Stimulated activated CD4-positive, alpha-beta T cell treated with anti-CD3 and anti-CD28 coated beads, Interleukin-15, amount 100 ng/mL, for 1 hour (primary cell): ENCODE measurements at places on chromosomes 12 and 14.

DNA sequence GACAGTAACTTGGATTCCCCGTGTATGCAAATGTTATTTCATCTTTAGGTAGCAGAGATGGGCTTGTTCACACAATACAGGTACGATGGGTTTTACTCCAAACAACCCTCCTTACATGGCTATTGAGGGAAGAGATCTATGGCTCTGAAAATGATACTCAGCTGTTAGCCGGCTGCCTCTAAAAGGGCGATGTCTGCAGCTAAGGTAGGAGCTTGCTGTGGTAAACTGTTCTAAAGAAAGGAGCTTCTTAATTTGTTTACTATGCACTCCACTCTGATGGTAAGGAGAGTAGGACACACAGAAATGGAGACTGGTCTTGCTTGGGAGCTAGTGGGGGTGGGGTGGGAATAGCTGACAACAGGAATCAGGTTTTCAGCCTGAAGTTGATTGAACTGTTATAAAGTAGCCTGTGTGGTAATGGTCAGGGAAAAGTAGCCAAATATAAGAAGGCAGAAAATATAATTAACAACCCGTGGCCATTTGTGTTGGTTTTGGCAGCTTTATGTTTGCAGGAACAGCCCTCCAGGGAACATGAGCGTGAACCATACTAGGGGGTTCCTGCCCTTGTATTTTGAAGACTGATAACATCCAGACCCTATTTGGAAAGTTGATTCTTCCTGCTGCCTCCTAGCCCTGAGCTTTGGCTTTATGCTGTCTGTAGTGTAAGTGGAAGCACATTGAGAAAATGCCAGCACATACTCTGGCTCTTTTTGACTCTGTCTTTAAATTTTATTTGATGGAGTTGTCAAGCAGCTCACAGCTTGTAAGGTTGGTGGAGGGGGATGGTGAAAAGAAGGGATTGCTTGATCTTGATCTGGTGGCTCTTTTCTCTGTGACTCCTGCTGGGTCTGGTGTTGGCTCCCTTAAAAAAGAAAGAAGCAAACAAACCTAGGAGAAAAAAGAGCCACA is 929.8 kb downstream of the DIO2 start:
- DNase-seq: no peak

GRCh38 chr12:95966287-95966870 is 23.2 kb downstream of the AMDHD1 start:
- DNase-seq: no peak

GRCh38 chr12:5083955-5084849 is 40.5 kb downstream of the KCNA5 start:
- no peak for DNase-seq

DNA sequence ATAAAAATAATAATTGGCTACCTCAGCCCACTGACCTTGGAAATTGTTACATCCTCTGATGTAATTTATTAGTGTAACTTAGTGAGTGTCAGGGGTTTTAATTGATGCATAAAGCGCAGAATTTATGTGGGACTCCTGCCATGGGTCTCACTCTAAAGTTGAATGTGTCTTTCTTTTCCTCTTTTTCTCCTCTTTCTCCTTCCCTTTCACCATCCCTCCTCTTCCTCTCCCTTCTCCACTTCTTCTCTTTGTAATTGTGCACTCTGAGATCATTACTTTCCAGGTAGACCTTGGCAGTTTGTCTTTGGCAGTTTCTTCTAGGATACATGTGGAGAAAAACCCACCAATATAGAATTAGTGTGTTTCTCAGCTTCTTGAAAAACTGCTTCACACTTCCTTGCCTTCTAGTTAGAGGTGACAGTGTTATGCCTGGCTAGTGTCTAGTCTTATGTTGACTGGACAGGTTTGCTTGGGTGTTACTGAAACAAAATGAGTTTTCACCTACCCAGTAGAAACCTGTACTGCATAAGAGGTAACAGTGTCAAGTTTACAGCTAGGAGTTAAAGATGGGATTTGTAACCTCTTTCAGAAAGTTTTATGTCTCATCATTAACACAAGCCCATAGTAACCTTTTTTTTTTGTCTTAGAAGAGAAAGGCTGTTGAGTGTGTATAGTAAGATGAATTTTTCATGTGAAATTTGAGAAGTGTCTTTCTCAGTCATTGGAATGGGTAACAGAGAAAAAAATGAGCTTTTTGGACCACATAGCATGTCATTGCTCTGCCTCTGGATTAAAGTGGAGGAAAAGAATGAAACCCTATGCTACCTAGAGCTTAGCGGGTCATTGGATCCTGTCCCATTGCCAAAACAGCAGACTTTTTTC is 18.6 kb downstream of the PELI2 start:
- DNase-seq: no peak

DNA sequence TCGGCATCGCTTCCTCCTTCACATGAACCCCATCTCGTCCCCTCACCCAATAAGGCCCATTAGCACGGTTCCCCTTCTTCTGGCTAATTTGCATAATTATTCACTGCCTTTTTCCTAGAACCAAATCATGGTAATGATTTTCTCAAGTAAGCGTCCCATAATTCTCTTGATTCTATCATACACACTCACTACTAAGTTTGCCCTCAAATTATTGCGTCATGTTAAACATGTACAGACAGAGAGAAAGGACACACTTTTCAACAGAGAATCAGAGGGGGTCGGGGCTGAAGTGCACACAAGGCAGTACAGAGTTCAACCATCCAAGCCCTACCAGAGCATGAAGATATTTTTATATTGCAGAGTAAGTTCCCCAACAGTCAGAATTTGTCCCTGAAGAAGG is 256.6 kb downstream of the FOXN3 start:
- DNase-seq: no peak

GRCh38 chr12:129819391-129819790 is 84.4 kb downstream of the TMEM132D start:
- no peak for DNase-seq

DNA sequence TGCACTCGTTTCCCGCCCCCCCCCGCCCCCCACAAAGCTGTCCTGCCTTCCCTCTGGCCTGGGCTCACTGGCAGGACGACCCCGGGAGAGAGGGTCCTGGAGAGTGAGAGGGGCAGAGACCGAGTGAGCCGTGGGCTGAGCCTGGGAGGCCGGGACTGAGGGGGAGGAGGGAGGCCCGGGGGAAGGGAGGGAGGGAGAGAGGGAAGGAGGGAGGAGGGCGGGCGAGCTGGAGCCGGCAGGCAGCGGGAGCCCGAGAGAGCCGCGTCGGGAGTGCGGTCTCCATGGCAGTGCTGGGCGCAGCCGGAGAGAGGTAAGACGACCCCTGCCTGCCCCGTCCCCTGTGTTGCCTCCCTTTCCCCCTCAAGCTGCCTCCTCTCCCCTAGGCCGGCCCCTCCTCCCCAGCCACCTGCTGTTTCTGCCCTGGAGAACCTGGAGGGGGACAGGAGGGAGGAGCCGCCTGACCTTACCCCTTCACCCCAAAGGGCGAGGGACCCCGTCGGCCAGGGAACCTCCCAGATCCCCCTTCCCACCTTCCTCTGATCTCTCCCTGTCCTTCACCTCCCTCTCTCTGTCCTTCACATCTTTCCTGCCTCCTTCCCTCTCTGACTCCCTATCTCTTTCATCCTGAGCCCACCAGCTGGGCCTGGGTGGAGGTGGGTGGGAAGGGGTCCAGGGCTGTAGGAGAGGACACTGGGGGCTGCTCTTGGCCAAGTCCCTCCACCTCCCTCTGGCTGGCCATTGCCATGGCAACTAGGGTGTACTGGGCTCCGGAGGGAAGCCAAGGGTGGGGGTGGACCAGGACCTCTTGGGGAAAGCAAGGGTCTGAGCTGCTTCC is at the start of gene GPR162:
GPR162 (plus strand) TSS at position 231 of the 835 bp plus-strand sequence. CDS start 2,078 bp downstream, outside the sequence.
- no peak for DNase-seq

DNA sequence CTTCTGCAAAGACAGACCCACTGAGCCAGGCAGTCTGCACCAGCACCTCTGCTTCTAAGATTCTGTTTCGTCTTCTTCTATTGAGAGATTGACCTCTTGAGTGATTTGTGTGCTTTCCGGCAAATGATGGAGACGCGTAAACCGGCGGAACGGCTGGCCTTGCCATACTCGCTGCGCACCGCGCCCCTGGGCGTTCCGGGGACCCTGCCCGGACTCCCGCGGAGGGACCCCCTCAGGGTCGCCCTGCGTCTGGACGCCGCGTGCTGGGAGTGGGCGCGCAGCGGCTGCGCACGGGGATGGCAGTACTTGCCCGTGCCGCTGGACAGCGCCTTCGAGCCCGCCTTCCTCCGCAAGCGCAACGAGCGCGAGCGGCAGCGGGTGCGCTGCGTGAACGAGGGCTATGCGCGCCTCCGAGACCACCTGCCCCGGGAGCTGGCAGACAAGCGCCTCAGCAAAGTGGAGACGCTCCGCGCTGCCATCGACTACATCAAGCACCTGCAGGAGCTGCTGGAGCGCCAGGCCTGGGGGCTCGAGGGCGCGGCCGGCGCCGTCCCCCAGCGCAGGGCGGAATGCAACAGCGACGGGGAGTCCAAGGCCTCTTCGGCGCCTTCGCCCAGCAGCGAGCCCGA is 703 bp downstream of the ASCL4 start:
- DNase-seq: no peak

GRCh38 chr14:89466944-89467343 is 49.9 kb upstream of the FOXN3 start:
- DNase-seq: no peak

DNA sequence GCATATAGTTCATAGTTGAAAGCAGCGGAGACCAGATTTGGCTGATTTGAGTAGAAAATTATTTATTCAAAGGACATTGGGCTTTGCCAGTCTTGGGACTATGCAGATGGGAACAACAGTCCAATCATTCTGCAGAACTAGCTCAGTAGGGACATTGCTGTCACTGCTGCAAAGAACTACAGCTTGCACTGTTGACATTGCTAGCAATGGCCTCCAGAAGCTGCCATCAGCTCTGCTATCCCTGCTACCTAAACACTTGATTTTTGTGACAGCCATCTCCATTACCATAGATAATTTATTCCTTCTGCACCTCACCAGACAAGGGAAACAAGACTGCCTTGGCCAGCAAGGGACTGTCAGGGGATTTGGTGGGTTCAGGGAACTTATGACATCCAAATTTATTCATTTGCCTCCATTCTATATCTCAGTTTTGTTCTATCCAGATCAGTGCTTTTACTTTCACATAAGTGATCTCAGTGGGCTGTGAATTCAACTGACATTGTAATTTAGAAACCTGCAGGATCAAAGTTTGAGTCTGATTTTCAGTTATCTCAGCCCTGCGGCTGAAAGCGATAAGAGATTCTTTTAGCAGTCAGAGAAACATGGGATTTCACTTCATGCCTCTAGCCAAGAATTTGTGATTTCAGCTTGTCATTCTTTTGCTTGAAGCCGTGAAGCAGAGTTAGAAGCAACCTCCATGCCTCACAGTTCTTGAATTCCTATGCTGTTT is 136.7 kb upstream of the FBXO33 start:
- DNase-seq: no peak
